ENCODE measurements at places on chromosomes 7 and 10. TPM values are rescaled to one million over a fixed set of nuclear protein-coding genes. Genes with fewer than 3 reads are reported as not detected.
A peak's percentile ranks its signal among the peaks of the same experiment; 100 is the strongest.

DNA sequence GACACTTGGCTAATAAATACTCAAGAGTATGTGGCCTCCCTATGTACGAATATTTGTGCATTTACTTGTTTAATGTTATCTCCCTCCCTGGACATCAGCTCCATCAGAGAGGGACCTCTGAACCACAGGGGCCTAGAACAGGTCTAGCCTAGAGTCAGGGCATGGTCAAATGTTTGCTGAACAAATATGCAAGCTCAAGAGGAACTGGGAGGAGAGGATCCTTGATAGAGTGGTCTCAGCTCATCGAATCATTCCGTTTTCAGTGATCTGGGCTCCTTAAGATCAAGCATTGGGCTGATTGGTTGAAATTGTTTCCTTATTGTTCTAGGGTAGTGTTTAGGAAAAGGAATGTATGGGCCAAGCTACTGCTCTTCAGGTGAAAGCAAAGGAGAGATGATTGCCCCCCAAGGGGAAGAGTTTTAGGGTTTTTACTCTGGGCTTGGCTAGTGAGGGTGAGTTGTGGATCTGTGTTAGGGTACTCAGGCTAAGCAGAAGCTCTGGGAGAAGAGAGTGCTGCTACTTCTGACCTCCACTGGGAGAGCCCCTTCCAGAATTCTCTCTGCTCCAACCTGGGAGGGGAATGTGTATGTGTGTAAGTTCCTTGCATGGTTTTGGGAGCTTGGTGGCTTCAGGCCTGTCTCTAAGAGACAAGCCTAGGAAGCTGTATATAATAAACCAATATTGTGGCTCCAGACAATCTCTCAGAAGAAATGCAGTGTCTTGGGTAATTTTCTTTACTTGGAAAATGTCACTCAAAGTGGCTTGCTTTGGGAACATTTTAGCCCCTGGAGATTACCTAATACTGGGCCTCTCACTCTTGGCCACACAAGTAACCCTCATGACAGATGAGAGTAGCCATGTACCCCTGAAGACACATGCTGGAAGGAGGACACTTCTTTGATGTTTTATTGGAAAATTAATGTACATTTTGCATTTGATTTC, 110.0 kb downstream of the EMX2 start:
- DNase-seq = no peak

DNA sequence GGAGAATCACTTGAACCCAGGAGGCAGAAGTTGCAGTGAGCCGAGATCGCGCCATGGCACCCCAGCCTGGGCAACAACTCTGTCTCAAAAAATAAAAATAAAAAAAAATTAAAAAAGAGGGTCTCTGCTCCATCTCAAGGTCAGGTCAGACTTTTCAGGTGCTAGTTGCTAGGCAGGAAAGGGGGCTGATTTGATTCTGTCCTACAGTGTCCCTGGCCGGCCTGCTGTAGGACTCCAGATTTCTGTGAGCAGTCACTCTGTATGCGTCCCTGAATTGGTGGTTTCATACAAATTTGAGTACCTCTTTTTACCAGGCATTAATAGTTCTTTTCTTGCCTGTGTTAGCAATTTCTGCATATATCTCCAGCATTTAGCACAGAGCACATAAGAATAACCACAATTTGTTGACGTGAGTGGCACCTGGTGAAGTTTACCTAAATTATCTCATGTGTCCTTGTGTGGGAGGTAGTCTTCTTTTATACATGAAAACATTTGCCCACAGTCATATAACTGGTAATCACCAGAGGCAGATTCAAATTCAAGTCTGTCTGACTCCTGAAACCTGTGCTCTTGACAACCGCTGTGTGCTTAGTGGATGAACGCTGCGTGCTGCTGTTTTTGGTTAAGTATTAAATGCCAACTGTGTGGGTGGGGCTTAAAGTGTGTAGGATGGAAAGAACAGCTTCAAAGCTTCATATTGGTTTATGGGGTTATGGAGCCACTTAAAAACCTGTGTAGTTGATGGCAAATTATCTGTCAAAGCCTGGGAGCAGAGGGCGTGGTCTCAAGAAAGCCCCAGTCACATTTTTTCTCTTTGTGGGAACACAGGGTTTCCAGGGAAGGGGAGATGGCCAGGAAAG, 3.2 kb upstream of the ZNF775 start:
- no peak for DNase-seq

- DNase-seq = peak; percentile 33
Observed at GRCh38 chr10:8055420-8056349, 1.2 kb downstream of the GATA3 start.

GRCh38 chr10:6048281-6049030, 13.7 kb downstream of the IL2RA start:
- DNase-seq = no peak

GRCh38 chr7:5232874-5233273, 42.8 kb downstream of the WIPI2 start:
- DNase-seq = no peak

DNA sequence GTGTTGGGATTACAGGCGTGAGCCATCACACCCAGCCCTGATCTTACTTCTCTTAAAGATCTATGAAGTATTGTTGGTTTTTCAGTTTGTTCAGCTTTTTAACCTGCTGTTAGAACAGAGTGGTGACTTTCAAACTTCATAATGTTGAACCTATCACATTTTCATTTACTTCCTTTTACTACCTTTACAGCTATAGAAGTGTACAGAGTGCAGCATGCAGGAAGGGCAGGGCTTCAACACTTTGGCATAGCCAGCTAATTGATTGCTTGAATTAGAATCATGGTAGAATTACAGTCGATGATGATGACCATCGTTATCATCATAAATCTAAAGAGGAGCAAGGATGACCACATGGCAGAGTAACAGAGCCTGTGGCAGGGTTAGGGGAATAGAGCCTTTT, 55.5 kb downstream of the AOAH start:
- DNase-seq = no peak

DNA sequence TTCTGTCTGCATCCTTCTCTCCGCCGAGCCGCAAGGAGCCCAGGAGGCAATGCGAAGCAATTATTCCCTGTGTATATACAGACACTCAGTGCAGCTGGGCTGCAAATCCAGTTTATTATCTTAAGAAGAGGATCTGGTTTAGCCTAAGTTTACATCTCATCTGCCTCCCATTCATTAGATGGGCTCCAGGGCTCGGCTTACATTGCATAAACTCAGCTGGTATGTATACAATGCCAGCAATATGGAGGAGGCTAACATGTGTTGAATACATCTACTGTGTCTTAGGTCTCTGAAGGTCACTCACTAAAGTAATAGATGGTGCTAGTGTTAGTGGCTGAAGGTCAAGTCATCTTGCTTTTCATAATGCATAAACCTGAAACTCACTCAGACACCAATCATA, 996.8 kb downstream of the KCNMA1 start:
- DNase-seq = no peak

GRCh38 chr7:101878938-101879337, 61.5 kb downstream of the CUX1 start:
- DNase-seq = no peak

DNA sequence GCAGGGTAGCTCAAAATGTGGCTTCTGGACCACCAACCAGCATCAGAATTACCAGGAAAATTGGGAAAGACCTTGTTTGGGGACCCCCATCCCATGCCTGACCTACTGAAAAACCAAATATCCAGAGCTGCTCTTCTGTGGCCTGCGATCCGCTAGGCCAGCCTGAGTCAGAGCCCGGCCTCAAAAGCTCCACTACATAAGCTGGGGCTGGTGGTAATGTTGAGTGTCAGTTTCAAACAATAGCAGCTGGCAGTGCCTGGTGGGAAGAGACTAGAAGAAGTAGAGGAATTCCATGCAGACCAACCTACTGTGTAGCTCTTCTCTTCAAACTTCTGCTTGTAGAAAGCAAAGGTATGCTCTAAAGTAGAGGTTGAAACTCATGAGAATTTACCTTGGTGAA, 52.0 kb downstream of the KLRG2 start:
- DNase-seq = no peak

DNA sequence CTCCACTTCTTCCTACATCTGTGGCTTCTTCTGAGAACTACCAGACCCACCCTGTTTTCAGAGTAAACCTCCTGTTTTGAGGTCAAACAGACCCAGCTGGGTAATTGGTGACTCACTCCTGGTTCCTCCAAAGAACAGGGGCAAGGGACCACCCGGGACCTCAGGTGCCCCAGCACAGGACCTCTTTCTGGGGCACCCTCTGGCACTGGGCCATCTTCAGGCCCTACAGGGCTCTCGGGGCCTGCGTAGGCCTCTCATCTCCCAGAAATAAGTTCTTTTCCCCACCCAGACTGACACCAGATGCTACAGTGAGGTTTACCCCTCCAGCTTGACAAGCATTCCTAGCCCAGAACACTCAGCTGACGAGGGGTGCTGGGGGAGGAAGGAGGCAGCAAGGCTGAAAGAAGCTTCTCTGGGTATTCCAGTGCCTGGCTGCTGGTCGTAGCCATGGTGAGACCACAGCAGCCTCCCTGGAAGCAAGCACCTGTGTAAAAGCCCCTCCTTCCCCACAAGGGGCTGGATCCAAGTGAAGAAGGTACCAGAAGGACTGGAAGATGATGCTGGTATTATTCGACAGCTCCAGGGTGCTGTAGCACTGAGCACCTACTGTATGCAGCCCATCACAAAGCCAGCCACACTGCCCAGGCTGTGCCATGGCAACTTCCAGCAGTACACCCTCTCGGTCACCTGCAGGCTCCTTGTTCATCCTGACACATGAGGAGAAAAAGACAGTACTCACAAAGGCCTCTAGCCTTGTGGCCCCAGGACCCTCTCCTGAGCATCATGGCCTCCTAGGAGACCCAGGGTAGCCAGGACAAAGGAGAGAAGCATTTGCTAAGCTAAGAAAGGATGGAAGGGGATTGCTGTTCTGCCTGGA, 47.4 kb downstream of the ALOX5 start:
- DNase-seq = peak; percentile 33

GRCh38 chr10:102407425-102408130, 11.0 kb downstream of the PSD start:
- no peak for DNase-seq

DNA sequence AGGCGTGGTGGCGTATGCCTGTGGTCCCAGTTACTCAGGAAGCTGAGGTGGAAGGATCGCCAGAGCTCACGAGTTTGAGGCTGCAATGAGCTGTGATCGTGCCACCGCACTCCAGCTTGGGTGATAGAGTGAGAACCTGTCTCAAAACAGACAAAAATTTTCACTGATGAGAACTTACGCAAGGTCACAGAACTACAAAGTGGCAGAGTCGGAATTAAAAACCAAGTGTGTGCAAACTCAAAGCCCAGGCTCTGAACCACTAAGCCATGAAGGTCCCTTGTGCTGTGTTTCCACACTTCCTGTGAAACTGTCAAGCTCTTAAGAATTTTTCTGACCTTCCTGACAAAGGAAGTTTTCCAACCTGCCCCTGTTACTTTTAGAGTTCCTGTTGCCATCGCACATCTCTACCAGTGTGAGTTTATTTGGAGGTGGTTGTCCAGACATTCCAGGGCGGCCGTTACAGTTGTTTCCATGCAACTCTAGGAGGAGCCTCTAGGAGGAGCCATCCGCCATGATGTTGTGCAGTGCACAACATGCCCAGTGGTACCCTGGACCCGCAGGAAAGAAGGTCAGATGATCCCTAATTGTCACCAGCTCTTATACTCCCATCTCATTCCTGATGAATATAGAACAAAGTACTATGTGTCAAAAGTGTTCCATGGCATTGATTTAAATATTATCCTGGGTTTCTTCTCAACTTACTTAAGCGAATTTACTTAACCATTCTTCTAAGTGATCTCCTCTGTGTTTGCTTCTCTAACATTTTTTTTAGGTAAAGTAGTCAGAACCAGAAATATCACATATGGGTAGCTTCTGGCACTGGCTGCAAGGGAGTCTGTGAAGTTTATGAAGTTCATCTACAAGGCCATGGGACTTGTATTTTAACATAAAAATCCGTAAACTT, 49.0 kb upstream of the LYZL1 start:
- no peak for DNase-seq

DNA sequence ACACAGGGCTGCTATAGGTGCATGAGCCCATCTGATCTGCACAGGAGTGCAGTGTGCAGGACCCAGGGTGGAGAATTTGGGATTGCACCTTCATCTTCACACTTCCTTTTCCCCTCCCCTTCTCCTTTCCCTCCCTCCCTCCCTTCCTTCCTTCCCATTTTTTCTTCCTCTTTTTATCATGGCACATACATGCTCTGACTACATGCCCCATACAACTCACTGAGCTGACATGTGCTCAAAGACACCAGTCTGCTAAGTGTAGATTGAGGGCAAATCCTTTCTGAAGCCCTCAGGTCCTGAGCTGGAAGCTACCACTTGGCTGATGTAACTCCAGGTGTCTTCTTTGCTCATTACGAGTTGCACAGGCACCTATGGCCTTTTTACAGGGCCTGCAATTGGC, 365.3 kb upstream of the ZNF32 start:
- no peak for DNase-seq

DNA sequence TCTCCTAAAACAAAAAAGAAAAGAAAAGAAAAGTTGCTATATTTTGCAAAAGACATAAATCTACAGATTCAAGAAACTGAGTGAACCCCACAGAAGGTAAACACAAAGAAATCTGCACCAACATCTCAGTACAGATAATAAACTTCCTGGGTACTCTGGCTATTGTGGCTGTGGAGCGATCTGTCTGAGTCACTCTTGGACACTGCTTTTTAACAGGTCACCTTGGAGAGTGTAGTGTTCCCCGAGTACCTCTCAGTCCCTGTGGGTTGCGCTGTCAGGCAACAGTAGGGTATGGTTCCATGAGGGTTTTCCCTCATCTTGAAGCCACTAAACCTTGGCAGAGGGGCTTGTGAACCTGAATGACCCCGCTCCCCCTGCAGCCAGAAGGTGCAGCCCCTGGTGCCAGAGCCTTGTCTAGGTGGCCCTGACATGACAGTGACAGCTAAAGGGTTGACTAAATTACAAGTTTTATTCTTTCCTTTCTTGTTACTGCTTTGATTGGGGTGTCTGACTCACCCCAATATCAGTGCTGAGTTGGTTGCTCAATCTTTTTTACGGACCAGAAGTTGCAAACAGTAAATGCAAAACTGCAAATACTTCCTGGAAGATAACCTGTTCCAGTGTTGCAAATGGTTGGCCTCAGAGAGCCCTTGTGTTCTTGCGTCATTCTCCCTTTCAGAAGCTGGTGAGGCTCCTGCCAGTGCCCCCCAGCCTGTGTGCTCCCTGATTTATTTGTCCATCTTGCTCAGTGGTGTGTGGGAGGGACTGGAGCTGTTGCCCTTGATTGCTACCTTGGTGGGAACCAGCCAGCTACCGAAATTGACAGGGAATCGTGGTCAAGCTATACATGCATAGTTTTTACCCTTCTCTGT, 30.6 kb downstream of the POR start:
- no peak for DNase-seq

The METTL27 gene
- 1.8 TPM for total RNA-seq

The BAMBI gene
- 0.81 TPM for total RNA-seq

The MUC12 gene
- 0.81 TPM for total RNA-seq

The PRKCQ gene
- total RNA-seq = 45.9 TPM

The VWA2 gene
- not detected for total RNA-seq

The IGFBP3 gene
- 1.3 TPM for total RNA-seq
